ENCODE measurements at places on chromosomes 3 and 15. TPM values are rescaled to one million over a fixed set of nuclear protein-coding genes. Genes with fewer than 3 reads are reported as not detected.

CTXND1 gene
- not detected for total RNA-seq

ENTPD3 gene
- total RNA-seq = 0.31 TPM

GP9 gene
- not detected for total RNA-seq

KIF7 gene
- total RNA-seq = 16.4 TPM

HRH1 gene
- 13.9 TPM for total RNA-seq
